Epithelial cell of esophagus (primary cell): ENCODE measurements at places on chromosomes 11 and 22.

GRCh38 chr11:614623-615503 lies 887 bp downstream of the IRF7 start:
- DNase-seq: peak; percentile 17

DNA sequence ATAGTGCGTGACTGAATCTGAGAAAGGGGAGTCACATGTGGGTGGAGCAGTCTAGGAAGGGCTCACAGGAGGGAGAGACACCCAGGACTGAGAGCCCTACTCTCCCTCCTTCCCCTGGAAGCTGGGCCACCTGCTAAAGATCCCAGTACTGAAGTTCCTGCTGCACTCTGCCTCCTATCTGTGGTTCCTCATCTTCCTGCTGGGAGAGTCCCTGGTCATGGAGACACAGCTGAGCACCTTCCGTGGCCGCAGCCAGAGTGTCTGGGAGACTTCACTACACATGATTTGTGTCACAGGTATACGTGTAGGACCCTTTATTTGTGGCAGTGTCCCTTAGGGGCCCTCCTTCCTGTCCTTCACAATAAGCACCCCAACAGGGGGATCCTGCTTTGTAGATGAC lies 19.3 kb downstream of the ART5 start:
- no peak for DNase-seq

- DNase-seq: peak; percentile 98
Measured at GRCh38 chr22:42162728-42163489, 32.3 kb upstream of the CYP2D6 start.

- no peak for DNase-seq
Measured at GRCh38 chr22:44500599-44500998, 2.6 kb upstream of the RTL6 start.

- no peak for DNase-seq
Measured at GRCh38 chr11:128419012-128419767, 168.2 kb downstream of the ETS1 start.

DNA sequence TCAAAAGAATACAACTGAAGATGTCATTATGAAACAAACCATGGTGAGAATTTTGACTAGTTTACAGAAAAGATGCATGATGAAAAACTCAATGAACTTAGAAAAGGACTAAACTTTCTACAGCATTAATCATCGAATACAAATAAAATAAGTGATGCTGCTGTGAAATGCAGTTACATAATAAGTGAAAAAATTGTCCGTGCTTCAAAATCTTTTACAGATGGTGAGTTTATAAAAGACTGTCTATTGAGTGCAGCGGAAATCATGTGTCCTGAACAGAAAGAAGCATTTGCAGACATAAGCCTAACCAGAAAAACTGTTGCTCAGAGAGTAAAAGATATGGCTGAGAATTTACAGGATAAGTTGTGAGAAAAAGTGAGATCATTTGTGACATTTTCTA lies 33.8 kb downstream of the NEAT1 start:
- DNase-seq: no peak
